ENCODE measurements at places on chromosomes 11 and 22.
A peak's percentile ranks its signal among the peaks of the same experiment; 100 is the strongest.

DNA sequence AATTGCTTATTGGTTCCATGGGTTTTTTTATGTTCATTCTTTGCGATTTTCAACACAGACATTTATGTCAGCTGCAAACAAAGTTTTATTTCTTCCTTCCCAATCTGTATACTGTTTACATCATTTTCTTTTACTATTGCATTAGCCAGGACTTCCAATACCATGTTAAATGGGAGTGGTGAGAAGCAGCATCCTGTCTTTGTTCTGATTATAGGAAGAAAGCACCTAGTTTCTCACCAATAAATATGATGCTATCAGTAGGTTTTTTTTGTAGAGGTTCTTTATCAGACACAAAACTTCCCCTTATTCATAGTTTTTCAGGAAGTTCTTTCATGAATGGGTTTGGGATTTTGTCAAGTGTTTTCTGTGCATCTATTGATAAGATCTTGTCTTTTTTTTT, 28.0 kb upstream of the OR8B8 start:
- DNase-seq: no peak

GRCh38 chr11:12680246-12680939, 6.2 kb downstream of the TEAD1 start:
- peak; percentile 89 for DNase-seq

DNA sequence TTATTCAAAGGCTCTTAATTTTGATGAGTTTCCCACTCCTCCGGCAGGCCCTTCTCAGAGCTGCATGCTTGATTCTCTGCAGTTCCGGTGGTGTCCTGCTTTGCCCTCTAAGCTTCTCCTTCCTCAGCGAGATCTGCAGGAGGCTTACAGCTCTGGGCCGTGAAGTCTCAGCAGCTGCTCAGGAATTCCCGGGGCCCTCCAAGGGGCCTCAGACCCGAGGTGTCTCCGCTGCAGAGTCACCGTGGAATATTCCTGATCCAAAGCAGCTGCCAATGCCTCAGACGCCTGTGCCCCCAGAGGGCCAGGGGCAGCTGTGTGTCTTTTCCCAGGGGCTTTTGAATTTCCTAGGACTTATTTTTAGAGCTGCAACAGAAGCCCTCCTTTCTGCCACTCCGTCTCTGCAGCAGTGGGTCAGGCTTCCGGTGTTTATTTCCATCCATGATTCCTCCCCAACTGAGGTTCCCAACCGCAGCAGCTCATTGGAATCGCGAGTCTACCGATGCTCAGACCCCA, 37.2 kb downstream of the RPS6KA4 start:
- no peak for DNase-seq

- DNase-seq: peak; percentile 41
These were observed 115.8 kb upstream of the NARS2 start for GRCh38 chr11:78690352-78690987.

DNA sequence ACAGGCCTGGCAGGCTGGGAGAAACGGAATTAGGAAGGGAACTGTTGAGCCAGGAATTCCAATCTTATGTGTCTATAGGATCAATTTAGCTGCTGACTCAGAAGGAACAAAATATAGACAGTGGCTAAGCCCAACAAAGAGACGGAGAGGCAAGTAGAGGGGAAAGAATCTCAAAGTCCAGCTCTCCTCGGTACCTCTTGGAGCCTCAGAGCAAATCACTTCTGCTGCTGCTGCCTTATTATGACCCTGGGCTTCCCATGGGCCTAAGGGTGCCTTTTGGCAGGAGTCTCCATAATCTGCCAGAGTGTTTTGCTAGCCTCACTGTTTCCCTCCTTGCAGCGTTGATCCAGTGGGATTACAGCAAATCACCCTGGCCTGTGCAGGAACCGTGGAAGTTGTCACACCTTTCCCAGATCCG, 31.7 kb downstream of the PAX6 start:
- peak; percentile 29 for DNase-seq

DNA sequence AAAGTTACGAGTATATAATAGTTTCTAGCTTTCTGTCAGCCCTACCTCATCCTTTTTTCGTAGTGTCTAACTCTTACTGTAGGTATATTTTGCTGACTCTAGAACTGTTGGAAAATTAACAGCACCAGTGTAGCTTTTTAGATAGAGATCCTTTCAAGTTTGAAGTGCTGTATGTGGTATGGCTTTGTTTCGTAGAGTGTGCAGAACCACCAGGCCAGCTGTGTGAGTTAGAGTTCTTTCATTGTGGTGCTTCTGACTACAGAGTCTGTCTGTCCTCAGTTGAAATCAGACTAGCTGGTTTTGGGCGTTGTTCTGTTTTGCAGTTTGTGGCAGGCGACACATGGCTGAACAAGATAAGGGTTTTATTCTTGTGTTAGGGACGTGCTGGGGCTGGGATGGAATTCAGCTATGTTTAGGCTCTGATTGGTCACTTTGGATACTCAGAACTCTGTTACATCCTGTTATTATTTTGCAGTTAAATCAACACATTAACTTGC, 3.2 kb downstream of the ARHGEF12 start:
- DNase-seq: peak; percentile 31

DNA sequence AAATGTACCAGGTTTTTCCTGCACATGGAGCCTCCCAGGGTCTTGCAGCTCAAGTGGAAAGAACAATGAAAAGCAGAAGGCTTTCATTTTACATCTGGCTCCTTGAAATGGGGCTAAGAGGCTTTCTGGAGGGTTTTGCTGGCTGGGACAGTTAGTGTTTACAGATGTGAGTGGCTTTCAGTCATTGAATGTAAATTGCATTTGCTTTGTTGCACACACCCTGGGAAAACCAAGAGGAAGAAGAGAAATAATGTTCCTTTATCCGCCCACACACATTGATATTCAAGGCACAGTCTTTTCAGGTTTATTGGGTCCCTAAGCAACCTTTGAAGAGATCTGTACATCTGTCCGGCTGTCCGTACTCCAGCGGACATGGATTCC, 144.5 kb downstream of the SPON1 start:
- DNase-seq: no peak

Data from kidney tubule cell (primary cell).